ENCODE measurements at places on chromosomes 5 and 9. TPM values are rescaled to one million over a fixed set of nuclear protein-coding genes. Genes with fewer than 3 reads are reported as not detected.

The TNC gene
- 2.7 TPM for total RNA-seq

The ANKRD20A1 gene
- total RNA-seq, result 0.93 TPM

GRCh38 chr5:102767862-102768261, 12.8 kb downstream of the PAM start:
- no peaks in the 10 kb centered on the region for H3K27me3 ChIP-seq
- H3K4me1 ChIP-seq, result peaks cover 48% of the 10 kb centered on the region
- no peak overlapping the region for H3K27ac ChIP-seq
- DNase-seq, result no peak
- no peak overlapping the region for H3K4me3 ChIP-seq

- H3K27ac ChIP-seq, result no peak overlapping the region
- H3K36me3 ChIP-seq, result no peaks in the 10 kb centered on the region
- H3K4me3 ChIP-seq, result no peak overlapping the region
- no peaks in the 10 kb centered on the region for H3K4me1 ChIP-seq
Measured at GRCh38 chr5:169768416-169768815, 131.3 kb downstream of the DOCK2 start.

- no peak overlapping the region for H3K4me3 ChIP-seq
- no peaks in the 10 kb centered on the region for H3K36me3 ChIP-seq
- H3K4me1 ChIP-seq, result no peaks in the 10 kb centered on the region
- H3K27ac ChIP-seq, result no peak overlapping the region
- no peaks in the 10 kb centered on the region for H3K27me3 ChIP-seq
Measured at GRCh38 chr5:112935675-112936074, 13.6 kb upstream of the REEP5 start.

- H3K4me3 ChIP-seq, result no peak overlapping the region
- DNase-seq, result peak; percentile 88
- peak overlapping the region; percentile 63 for H3K27ac ChIP-seq
- no peaks in the 10 kb centered on the region for H3K27me3 ChIP-seq
- H3K4me1 ChIP-seq, result peaks cover 39% of the 10 kb centered on the region
Measured at GRCh38 chr9:107737987-107738743, 248.6 kb upstream of the KLF4 start.

- no peak for DNase-seq
- no peaks in the 10 kb centered on the region for H3K27me3 ChIP-seq
- no peaks in the 10 kb centered on the region for H3K36me3 ChIP-seq
- H3K4me3 ChIP-seq, result no peak overlapping the region
Measured at GRCh38 chr5:28296254-28297013, 1258.0 kb upstream of the CDH9 start.

All from psoas muscle (tissue), 8 donors.